HCEC 1CT (cell line): ENCODE measurements at places on chromosomes 4 and X.
A peak's percentile ranks its signal among the peaks of the same experiment; 100 is the strongest.

DNA sequence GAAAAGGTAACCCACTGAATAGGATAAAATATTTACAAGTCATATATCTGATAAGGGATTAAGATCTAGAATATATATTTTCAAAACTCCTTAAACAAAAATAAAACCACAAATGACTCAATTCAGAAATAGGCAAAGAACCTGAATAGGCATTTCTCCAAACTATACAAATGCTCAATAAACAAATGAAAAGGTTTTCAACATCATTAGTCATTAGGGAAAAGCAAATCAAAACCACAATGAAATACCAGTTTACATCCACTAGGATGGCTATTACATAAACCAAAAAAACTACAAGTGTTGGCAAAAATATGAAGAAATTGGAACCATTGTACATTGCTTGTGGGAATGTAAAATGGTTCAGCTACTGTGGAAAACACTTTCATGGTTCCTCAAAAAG lies 167.0 kb upstream of the GALNT7 start:
- DNase-seq: peak; percentile 78

DNA sequence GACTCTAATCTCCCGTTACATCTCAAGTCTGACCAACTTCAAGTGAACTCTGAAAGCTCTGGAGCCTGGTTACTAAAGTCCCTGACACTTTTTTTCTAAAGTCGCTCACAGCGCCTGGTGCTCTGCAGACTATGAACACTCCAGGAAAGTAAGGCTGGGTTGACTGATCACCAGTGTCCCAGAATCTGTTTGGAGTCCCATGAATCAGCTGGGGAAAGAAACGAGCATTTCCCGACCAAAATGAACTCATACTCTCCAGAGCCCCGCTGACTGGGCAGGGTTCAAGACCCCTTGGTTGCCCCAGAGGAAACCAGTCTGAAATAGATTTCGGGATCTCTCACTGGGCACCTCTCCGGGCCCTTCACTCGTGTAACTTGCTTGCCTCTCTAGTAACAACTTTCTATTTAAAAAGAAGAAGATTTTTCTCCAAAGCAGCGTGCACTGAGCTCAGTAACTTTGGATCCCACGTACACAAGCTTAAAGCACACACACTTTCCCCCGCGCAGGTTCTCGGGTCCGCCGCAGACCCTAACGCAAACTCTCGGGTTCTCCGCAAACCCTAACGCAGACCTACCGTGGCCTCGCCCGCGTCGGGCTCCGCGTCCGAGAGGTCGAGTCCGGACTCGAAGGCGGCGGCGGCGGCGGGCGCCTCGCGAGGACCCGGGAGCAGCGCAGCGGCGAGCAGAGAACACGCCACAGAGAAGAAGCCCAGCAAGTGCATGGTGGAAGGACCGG lies 964 bp downstream of the VEGFC start:
- peak; percentile 20 for DNase-seq

DNA sequence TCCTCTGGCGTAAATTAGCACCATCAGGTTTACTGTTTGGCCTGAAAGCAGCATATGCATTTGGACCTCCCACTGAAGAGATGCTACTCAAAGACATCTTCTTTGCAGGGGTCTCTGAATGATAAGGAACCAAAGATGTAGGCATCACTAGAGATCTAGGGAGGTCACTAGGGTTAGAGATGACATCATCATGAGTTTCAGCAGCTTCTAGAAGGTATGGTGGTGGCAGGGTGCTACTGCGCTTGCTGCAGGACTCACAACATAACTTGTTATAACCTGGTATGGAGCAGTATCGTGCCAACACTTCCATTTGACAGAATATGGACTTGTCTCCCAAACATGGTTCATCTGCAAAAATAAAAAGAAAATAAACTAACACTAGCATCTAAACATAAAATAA lies 251.6 kb downstream of the NPFFR2 start:
- no peak for DNase-seq

DNA sequence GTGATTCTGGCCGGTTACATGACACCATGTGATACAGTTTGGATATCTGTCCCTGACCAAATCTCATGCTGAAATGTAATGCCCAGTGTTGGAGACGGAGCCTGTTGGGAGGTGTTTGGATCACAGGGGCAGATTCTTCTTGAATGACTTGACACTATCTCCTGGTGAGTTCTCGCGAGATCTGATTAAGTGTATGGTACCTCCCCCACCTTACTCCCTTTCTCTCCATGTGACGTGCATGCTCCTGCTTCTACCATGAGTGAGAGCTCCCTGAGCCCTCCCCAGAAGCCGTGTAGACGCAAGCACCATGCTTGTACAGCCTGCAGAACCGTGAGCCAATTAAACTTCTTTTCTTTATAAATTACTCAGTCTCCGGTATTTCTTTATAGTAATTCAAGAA lies 23.6 kb downstream of the CPE start:
- DNase-seq: no peak

DNA sequence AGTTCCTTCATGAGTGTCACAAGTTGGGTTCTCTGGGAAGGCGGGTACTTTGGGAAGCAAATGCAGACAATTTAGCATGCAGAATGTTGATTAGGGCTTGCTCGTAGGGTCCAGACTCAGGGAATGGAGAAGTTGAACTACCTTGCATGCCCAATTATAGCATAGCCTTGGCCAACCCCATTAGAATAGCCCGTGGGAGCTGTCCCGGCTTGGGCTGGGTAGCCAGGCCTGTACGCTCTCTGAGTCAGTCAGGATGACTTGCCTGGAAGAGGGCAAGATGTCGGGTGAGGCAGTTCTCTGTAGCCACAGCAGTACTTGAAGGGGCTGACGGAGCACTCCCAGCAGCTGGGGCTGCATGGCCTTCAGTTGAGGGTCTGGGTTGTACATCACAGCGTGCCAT lies 19.5 kb downstream of the KIAA0232 start:
- DNase-seq: no peak

DNA sequence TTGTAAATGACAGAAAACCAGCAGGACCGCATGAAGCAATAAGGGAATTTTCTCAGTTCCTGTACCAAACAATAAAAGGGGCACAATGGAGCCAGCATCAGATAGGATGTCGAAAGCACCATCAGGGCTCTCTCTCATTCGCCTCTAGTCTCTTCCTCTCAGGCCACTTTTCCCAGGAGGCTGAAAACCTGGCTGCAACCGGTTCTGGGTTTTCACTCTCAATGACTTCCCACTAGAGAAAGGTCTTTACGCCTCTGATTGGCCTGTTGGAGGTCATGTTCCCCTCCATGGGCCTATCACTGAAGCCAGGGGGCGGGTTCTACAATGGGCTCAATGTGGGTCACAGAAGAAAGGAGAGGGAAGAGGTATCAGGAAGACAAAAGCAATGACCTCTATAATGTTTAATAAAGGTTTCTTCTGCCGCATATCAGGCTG lies 29.3 kb downstream of the ZNF827 start:
- DNase-seq: no peak

- DNase-seq: no peak
These were observed 109.6 kb downstream of the EFNB1 start for GRCh38 chrX:68938244-68939004.

GRCh38 chrX:38099688-38100087 lies 93.3 kb downstream of the SYTL5 start:
- no peak for DNase-seq

DNA sequence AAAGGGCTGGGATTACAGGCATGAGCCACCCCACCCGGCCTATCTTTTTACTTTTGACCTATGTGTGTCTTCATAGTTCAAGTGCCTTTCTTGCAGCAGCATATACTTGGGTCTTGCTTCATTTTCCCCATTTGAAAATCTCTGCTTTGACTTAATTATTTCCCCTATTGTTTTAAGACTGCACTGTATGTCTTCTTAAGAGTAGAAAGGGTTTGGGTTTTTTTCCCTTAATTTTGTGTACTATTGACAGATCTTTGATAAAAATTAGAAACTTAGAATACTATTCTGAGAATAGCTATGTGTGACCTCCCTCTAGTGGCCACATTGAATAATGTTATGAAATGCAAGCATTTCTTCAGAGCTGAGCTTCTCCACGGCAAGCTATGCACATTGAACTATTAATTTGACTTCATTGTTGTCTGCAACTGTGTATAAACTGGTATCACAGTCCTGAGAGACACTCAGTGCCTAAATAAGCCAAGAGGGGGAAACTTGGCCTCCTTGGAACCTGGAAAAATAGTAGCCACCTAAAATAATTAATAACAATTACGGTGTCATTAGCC lies 8.7 kb upstream of the SLC25A4 start:
- DNase-seq: peak; percentile 27

- no peak for DNase-seq
These were observed 41.1 kb upstream of the AFF2 start for GRCh38 chrX:148459343-148459742.

DNA sequence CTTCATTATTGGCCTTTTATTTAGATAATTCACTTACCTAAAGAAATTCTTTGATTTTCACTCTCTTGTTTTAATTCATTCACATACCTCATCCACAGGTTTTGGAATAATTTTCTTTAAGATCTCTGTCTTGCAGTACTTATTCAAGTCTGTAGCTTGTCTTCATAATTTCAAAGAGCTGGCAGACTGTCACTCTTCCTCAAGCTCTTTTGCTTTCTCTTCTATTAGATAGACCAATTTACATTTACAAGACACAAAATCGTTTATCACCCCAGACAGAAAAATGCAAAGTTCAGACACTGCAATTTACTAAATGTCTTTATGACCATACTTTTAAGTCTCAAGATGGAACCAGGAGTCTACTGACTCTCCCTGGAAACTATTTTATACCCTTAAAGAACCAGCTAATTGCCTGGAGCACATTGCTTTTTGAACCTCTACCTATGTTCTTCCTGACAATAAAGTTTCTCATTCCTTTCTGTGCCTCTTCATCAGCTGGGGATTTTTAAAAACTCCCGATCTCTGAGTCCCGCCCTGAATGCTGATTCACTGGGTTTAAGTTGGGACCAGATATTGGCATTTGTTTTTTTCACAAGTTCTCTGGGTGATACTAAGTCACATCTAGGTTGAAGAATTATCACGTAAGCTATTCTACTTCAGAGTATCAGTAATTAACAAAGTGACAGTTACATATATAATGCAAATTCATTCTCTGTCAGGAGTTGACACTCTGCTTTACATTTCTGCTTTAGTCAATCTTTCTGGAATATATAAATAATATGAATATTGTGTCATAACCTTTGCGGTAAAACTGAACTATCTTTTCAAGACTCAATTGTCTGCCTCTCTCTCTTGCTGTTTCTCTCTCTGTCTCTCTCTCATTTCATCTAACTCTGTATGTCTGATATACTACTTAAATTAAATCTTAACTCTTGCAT lies 196.4 kb downstream of the PCDH7 start:
- DNase-seq: no peak

GRCh38 chr4:15239866-15240265 lies 188.0 kb upstream of the C1QTNF7 start:
- DNase-seq: peak; percentile 7

DNA sequence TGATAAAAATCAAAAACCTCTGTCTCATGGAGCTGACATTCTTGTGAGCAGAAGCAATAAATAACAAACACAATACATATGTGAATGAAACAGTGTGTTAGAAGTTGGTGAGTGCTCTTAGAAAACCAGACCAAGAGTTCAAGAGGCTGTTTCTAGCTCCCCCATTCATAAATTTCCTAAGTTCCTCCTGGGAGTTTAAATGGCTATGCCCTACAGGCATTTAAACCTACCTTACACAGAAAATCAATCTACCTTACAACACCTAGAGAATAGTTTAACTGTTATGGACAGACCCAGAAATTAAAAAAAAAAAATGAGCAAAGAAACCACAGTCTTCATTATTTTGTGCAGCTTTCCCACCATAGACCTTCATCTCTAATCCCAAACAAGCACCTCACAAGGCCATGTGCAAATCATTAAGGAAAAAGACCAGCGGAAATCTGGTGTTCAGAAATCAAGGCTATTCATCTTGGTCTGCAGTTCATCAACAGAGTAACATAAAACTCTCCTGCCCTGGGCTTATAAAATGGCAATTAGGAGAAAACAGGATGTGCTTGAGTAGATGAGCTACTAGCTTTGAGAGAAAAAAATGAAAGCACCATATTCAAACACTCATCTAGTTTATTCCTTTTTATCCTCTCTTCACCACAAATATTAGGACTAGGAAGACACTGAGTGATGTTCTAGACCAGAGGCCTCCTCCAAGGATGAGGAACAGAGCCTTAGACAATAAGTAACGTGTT lies 147.2 kb downstream of the SHROOM3 start:
- no peak for DNase-seq

DNA sequence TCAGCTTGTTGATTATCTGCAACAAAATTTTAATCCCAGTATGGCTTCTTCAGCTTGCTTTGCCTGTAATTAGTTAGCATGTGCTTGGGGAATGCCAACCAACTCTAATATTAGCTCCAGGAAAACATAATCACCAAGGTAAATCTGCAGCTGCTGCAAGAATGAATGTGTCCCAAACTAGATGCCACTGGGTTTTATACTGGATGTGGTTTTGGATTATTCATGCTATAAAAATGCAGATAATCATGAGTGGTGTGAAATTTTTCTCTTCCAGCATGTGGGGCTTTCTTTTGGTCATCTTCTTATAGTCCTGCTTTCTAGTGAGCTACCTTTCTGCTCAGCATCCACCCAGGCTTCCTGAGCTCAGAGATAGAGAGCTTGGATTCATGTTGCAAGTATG lies 295.9 kb upstream of the CASK start:
- DNase-seq: no peak

DNA sequence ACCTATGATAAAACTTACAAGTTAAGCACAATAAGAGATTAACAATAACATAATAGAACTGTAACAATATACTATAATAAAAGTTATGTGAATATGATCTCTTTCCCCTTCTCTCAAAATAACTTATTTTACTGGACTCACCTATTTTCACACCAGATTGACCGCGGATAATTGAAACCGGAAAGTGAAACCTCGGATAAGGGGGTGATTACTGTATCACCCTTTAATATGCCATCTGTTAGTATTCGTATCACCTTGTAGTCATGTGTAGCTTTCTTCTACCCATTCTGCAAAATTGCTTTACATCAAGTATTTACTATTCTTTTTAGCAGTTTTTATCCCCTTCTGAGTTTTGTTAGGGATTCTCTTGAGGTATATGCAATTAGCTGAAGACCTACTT lies 1.8 kb downstream of the SPCS3 start:
- no peak for DNase-seq

GRCh38 chrX:53184836-53185235 lies 40.2 kb downstream of the KDM5C start:
- peak; percentile 59 for DNase-seq

- no peak for DNase-seq
These were observed 39.2 kb downstream of the AFAP1 start for GRCh38 chr4:7900334-7900909.
